ENCODE measurements at places on chromosomes 13 and 19. TPM values are rescaled to one million over a fixed set of nuclear protein-coding genes. Genes with fewer than 3 reads are reported as not detected.

DNA sequence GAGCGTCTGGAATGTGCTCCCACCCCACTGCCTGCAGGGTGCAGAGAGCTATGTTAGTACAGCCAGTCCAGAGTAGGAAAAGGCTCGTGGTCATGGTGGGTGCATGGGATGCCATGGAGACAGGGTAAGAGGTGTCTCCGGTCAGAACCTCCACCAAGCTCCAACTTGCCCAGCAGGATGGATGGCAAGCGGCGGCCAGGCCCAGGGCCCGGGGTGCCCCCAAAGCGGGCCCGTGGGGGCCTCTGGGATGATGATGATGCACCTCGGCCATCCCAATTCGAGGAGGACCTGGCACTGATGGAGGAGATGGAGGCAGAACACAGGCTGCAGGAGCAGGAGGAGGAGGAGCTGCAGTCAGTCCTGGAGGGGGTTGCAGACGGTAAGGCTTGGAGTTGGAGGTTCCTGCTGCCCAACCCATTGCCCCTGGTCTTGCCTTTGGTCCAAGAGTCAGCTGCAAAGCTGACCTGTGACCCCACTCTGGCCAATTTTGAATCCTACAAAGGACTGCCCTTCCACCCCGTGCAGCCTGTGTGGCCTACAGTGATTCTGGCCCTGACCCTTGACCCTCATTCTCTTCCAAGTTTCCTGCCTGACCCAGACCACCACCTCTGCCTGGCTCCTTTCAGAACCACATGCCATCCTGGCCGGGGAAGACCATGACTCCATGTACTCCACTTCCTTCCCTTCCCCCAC lies 14.7 kb downstream of the POLD1 start:
- DNase-seq = no peak

DNA sequence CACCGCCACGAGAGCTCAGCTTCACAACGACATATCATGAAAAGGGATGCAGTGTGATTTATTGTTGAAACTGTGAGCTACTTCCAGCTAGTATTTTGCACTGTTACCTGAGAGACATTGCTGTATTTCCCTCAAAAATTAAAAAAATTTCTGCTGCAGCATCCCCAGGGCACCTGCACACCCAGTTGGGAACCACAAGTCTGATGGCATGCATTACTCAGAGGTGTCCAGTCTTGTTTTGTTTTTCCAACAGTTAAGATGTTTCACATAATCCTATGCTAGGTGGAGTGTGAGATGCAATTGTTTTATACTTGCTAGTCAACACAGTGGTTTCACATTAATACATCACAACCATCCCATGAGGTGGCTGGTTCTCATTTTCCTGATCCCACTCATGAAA lies 285.2 kb downstream of the SHISA2 start:
- no peak for DNase-seq

DNA sequence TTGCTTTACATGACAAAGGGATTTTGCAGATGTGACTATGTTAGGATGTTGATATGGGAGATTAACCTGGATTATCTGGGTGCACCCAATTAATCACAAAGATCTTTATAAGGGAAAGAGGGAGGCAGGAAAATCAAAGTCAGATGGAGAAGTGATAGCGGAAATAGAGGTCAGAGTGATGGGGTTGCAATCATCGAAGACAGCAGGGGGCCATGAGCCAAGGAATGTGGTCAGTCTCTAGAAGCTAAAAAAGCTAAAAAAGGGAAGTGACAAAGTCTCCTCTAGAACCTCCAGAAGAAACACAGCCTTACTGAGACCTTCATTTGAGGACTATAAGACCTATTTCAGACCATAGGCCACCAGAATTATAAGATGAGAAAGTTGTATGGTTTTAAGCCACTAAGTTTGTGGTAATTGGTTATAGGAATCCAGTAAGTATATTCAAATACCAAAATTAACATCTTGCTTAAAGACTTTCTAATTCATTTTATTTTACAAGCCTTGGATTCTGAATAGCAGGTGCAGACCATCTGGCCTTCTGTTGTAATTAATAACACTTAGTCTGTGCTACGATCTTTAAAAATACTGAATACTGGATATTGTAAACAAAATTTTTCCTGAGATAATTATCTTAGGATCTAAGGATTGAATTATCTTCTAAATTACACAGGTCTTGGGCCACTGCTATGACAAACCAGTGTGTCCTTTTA lies 493.4 kb upstream of the PCDH20 start:
- DNase-seq = no peak

GRCh38 chr13:110449219-110450015 lies 112.1 kb downstream of the RAB20 start:
- DNase-seq = no peak

- DNase-seq = no peak
These were observed 13.7 kb upstream of the SLC35E1 start for GRCh38 chr19:16585808-16586476.

- DNase-seq = no peak
These were observed 44.2 kb downstream of the TBC1D4 start for GRCh38 chr13:75437582-75438318.

- DNase-seq = peak; percentile 89
These were observed at the start of gene SLC25A23 for GRCh38 chr19:6459262-6460098. Gene SLC25A23, minus strand, starts transcription at chr19:6459792. Its CDS starts 164 bp downstream, at chr19:6459628.

GRCh38 chr13:31209172-31209840 lies 9.5 kb downstream of the B3GLCT start:
- no peak for DNase-seq

- DNase-seq = no peak
These were observed 48.3 kb downstream of the CRYL1 start for GRCh38 chr13:20477394-20477793.

- no peak for DNase-seq
These were observed 14.6 kb upstream of the RPS15 start for GRCh38 chr19:1423436-1424191.

DNA sequence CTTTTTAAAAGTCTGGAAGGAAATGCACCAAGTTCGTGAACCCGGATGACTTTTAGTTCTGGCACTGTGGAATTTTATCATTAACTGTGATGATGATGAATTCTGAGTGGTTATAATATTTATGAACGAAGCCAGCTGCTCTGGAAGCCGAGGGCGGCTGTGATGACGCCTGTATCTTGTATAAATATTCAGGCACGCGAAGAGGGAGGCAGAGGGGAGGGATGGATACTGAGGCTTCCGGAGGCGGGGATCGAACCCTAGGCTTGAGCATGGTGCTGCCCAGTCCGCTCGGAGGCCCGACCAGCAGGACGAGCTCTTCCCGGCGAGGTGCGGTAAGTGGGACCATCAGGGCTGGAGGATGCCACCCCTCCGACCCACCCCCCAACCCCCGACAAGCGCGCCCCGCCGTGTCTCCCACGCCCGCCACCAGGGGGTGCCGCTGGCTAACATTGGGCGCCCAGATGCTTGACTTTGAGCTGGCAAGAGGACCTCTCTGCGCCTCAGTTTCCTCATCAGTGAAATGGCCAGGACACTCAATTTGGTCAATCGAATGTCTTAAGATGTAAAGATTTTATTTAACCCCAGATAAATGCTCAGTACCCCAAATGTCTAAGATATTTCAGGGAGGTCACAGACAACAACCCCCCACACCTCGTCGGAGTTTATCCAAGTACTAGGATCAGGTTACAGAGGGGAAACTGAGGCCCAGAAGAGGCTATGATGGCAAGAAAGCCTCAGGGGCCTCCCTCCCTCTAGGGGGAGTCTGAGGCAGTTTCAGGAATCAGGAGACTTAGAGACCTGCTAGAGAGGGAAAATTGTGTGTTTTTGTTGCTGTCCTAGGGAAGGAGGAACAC lies 4.5 kb upstream of the RAB3A start:
- peak; percentile 75 for DNase-seq

GRCh38 chr13:98199480-98199879 lies 22.4 kb upstream of the RNF113B start:
- no peak for DNase-seq

DNA sequence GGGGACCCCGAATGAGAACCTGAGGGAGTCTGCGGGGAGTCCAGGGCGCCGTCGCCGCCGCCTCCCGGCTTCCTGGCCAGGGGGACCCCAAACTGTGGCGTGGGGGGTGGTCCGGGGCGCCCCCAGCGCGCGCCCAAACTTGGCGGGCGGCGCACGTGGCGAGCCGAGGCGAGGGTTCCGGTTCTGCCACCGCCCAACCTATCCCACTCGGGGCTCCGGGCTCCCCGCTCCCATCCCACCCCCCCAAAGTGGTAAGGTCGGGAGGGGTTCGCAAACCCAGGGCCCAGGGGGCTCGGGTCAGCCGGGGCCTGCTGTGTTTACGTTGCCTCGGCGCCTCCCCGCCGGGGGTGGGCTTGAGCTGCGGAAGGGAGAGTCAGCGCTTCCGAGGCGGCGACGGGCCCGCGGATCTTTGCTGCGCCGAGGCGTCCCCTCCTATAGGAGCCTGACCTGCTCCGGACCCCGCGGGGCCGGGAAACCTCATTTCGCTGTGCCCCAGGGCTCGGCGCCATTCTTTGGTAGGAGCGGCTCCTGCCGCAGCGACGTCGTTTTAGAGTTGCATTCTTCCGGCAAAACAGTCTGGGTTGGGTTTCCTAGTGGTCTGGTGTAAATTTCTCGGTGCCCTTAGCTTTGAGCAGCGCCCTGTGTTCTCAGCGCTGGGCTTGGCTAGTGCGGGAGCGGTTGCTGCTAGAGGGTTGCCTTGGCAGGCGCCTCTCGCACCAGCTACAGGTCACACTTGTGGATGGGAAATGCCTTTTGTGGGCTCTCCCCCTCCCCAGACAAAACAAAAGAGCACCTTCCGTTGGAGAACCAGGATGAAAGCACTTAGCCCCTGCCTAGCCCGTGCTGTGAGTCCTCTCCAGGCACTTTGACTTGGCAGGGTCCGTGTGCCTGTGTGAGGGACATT lies 1.2 kb downstream of the DAZAP1 start:
- DNase-seq = peak; percentile 84

DNA sequence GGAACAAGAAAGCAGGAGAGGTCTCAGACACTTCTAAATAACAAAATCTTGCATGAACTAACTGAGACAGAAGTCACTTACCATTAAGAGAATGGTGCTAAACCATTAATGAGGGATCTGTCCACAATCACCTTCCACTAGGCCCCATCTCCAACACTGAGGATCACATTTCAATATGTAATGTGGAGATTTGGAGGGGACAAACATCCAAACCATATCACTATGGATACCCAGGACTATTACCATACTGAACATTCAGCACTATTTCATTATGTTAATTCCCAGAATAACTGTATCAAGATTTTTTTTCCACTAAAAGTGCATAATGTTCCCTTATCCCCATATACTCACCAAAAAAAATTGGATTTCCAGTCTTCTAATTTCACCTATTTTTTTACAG lies 491.8 kb downstream of the LMO7 start:
- DNase-seq = no peak

DNA sequence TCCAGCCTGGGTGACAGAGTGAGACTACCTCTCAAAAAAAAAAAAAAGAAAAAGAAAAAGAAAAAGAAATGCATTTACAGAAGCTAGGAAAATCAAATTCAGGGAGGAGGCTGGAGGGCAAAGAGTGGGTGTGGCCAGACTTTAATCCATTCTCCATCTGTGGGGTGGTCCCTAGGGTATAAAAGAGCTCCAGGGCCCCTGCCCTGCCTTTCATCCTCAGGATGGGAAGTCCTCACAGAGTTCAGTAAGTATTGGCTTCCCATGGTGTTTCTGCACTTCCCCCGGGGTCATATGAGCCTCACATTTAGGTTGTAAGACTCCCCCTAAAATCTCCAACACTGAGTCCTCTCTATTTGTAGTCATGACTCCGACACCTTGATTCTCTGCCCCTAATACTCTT lies 33.0 kb downstream of the DPRX start:
- no peak for DNase-seq

ZNF829 gene
- total RNA-seq = 2.8 TPM

SCGB2B2 gene
- 0.58 TPM for total RNA-seq

ENOX1 gene
- total RNA-seq = 0.69 TPM

ACER1 gene
- total RNA-seq = not detected

GPR12 gene
- total RNA-seq = not detected

NDUFS7 gene
- total RNA-seq = 78.2 TPM

IGFL3 gene
- not detected for total RNA-seq

ZNF44 gene
- 12.6 TPM for total RNA-seq

CLDN10 gene
- 2.2 TPM for total RNA-seq

SMARCA4 gene
- 95.6 TPM for total RNA-seq

OR7D2 gene
- total RNA-seq = 0.52 TPM

KRTDAP gene
- total RNA-seq = not detected

ZNF443 gene
- total RNA-seq = 3.8 TPM

KLK13 gene
- not detected for total RNA-seq

CRYL1 gene
- 28.5 TPM for total RNA-seq

CLEC17A gene
- not detected for total RNA-seq

S1PR4 gene
- 22.3 TPM for total RNA-seq

IRGC gene
- not detected for total RNA-seq
